ENCODE measurements at places on chromosomes 4 and X.

- DNase-seq, result peak; percentile 93
These were observed 30.0 kb downstream of the ARHGEF9 start for GRCh38 chrX:63754860-63755579.

DNA sequence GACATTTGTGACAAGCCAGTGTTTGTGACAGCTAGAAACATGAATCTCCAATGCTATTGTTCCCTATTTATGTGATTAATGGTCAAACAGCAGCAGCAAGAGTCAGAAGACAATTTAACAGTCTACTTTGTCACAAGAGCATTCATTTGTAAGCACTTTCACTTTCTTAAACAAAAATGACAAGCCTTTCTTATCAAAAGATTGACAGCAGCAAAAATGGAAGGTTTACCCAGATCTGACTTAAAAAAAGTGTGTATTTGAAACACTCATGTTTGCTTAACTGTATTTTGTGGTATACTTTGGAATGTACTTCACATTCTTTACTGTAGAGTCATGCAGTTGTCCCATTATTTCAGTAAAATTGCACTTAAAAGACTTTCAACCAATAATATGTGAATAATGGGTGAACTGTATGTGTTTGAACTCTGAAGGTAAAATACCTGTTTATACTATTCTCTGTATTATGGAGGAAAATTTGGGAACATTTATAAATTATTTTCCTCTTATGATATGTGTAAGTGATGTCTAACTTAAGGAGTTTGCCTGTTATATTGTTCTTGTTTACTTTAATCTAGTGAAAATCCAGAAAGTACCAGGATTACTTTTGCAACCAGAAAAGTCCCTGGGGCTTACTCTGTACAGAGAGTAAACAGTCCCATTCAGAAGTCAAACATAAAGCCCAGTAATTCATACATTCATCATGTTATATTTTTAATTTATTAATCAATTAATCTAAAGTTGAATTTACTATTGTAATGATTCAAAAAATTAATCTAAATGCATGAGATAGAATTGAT, 314.9 kb upstream of the TRAM1L1 start:
- no peak for DNase-seq

DNA sequence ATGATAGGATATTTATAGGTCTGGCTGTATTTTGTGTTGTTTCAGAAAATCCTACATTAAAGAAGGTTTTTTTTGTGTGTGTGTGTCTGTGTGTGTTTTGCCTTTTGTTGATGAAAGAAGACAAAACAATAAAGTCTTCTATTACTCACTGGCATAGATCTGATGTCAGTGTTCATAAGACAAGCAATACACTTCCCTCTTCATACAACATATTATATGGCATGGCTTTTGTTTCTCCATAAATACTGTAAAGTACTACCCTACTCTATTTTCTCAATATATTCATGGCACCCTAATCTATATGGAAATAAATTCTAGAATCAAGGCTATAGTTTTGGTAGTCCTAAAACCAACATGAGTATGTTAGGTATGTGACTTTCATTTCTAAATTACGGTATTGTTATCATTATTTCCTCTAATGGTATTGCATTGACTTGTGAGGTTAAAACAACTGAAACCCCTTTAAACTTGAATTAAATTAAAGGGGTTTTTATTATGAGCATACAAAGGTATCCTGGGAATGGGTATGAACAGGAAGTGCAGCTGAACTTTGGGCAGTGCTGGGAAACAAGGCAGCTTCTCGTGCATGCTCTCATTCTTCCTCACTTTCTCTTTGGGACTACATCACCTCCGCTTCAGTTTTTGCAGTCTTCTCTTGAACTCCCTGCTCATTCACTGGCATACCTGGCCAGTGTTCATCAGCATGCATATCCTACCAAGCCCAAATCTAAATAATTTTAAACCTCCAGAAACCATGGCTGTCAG, 70.5 kb upstream of the PRSS48 start:
- no peak for DNase-seq

GRCh38 chr4:125346616-125347015, 31.9 kb downstream of the FAT4 start:
- no peak for DNase-seq

- no peak for DNase-seq
These were observed 60.9 kb downstream of the RTL9 start for GRCh38 chrX:110419512-110419911.
